ENCODE measurements at places on chromosomes 3 and 15.

GRCh38 chr3:12392101-12392878 lies 92.0 kb upstream of the TSEN2 start:
- H3K27ac ChIP-seq: no peak overlapping the region
- no peak overlapping the region for H3K4me3 ChIP-seq
- DNase-seq: no peak
- no peaks in the 10 kb centered on the region for H3K36me3 ChIP-seq
- H3K27me3 ChIP-seq: no peaks in the 10 kb centered on the region

DNA sequence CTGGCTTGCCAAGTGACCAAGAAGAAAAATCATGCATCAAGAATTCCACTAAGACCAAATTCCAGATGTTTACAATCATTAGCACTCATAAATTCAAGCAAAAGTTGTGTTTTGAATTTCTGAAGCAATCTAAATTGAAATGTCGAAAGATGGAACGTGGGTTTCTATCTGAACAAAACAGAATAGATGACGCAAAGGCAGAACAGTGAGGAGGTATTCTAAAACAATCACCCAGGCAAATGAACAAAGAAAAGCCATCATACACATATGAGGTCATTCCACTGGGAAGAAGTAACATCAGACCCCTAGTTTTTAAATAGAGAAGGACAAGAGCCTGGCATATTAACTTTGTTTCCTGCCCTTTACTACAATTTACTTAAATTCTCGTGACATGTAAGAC lies 58.0 kb downstream of the MCF2L2 start:
- H3K4me3 ChIP-seq: no peak overlapping the region
- H3K4me1 ChIP-seq: no peaks in the 10 kb centered on the region
- DNase-seq: no peak
- no peak overlapping the region for H3K27ac ChIP-seq

DNA sequence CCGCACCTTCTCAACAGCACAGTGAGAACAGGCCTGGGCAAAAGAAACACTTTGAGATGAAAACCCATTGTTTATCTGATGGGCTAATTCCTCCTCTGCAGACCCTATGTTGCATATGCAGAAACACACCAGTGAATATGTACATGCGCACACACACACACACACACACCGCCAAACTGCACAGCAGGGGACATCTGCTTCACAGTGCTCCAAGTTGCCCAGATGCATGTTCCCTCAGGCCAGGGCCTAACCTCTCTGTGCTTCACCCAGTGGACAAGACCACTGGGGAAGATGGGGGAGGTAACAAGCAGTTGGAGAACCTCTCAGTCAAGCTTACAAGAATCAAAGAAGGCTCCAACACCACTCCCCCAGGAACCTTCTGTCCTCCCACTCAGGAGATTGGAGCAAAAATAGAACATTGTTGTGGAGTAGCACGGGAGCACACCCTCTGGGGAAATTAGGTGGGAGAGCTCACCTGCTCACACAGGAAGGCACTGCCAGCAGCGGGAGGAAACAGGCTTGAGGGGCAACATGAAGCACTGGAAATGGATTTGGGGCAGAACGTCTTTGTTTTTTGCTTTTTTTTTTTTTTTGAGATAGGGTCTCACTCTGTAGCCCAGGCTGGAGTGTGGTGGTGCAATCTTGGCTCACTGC lies 13.0 kb downstream of the HCN4 start:
- H3K4me1 ChIP-seq: no peaks in the 10 kb centered on the region
- H3K4me3 ChIP-seq: no peak overlapping the region
- H3K27ac ChIP-seq: no peak overlapping the region
- H3K36me3 ChIP-seq: no peaks in the 10 kb centered on the region
- H3K27me3 ChIP-seq: peaks cover 3% of the 10 kb centered on the region
- no peak for DNase-seq

DNA sequence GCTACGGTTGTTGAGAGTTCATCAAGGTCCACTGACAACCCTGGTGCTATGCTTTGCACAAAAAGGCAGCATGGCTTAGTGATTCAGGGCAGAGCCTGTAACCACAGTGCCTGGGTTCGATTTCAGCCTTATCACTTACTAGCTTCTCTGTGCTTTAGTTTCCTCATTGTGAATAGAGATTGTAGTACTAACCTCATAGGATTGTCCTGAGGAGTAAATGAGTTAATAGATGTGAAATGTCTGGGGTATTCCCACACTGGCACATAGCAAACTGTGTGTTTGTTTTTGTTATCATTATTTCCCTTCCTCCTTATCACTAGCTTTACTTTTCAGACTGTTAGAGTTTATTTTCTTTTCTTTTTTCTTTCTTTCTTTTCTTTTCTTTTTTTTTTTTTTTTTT lies 16.3 kb downstream of the CRTAP start:
- DNase-seq: no peak
- H3K4me1 ChIP-seq: no peaks in the 10 kb centered on the region
- no peak overlapping the region for H3K4me3 ChIP-seq

DNA sequence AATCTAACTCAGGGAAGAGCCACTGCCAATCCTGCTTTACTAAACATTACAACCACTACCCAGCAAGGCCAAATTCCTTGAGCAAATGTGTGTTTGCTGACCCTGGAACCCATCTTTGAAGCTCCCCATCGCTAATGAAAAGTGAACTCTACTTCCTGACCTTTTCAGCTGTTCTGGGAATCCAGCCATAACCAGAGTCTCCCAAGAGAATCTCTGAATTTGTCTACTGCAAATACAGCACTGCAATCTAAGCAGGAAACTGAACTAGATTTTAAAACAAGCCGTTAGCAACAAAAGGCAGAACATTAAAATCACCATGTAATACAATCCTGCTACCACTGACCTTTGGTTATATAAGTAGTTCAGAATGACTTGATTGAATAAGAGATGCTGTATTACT lies 309.2 kb downstream of the MAGI1 start:
- H3K4me3 ChIP-seq: no peak overlapping the region
- no peak for DNase-seq
- no peaks in the 10 kb centered on the region for H3K4me1 ChIP-seq
- H3K27me3 ChIP-seq: no peaks in the 10 kb centered on the region

DNA sequence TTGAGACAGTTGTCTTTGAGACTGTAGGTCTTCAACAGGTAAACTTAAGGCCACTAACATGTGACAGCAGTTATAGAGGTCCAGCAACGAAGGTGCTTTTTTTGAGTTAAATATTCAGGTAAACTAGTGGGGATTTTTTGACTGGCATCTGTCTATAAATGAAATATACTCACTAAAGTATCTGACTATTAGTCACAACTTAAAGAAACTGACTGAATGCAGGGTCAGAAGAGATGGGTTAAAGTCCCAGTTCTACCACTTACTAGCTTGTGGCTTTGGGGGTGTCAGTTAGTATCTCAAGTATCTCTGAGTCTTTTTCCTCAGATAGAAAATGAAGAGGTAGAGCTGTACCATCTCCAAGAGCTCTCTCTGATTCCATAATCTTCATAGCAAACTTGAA lies 18.0 kb downstream of the MIX23 start:
- no peaks in the 10 kb centered on the region for H3K27me3 ChIP-seq
- DNase-seq: no peak
- no peak overlapping the region for H3K4me3 ChIP-seq
- no peak overlapping the region for H3K27ac ChIP-seq

DNA sequence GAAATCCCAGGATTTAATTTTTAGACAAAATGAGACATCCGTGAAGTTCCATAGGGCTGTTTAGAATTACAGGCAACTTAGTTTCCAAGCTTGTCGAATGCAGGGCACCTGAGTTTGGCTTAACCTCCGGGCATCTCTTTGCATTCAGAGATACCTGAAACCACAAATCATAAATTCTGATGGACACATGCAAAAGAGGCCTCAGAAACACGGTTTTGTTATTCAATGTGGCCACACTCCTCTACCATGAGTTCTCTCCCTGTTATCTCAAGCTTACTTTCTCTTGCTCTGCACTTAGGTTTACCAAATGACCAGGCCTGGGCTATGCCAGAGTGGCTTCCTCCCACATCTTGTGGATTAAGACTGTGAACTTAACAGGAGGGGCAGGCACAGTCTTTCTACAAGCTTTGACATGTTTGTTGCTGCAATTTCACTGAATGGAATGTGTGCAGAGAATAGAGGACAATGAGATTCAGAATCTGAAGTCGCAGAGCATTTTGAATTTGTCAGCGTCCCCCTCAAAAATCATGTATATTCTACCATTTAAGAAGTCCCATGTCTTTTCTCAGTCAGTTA lies 137.7 kb downstream of the TPRG1 start:
- no peak overlapping the region for H3K4me3 ChIP-seq
- H3K27ac ChIP-seq: no peak overlapping the region
